CD4-positive, alpha-beta T cell treated with Interleukin-21 for 1 hour (primary cell): ENCODE measurements at places on chromosomes 6 and 20.

DNA sequence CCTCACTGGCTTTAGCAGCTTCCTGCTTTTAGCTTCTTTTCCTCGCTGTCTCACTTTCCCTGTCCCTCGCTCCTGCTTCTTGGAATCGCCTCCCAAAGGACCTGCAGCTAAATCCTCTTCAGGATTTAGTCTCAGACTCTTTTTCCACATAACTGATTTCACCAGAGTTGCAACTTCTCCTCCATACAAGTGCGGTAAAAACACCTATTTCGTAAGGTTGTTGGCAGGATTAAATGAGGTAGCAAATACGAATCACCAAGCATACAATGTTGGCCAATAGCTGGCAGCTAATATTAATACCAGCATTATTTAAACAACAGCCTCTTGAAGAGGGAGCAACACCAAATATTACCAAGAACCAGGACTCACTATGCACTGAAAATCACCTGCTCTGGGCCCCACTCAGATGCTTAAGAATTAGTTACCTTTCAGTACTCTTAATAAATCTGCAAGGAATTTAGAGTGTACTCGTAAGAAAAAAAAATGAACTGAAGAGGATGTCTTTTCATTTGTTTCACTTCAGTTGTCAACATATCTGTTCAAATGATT, 123.0 kb downstream of the DTNBP1 start:
- DNase-seq = no peak

DNA sequence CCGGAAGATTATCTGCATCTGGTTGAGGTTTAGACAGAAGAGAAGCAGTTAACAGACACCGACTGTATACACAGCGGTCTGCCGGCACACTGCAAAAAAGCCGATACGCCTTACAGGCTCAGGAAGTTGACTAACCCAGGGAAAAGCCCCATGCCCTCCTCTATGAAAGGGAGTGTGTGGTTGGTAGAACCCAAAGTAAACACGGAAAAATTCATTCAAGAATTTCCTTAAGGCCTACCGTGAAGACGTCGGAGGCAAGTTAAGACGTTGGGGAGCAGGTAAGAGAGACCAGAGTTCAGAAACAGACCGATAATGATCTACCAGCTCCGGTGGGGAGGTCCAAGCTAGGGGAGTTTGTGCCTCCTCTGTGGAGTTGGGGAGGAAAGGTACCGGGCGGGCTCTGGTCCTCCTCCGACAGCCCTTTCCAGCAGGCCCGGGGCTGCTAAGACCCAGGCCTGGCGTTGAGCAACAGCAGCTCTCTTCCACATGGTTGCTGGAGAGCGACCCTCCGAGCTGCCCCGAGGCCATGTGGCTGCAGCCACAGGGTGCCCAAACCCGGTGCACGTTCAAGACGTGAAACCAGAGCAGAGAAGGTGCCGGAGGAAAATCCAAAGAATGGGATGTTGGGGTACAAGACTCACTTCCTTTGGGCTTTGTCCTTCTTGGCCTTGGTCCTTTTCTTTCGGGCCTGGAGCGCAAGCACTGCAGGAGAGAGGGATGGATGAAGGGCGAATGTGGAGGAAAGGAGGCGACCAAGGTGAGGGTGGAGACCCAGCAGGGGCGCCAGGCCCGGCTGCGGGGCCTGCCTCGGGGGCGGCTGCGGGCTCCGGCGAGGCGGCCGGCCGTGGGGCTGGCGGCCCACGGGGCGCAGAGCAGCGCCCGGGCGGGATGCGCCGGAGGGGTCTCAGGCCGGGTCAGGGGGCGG, 809 bp downstream of the SRPK1 start:
- DNase-seq = peak; percentile 64

DNA sequence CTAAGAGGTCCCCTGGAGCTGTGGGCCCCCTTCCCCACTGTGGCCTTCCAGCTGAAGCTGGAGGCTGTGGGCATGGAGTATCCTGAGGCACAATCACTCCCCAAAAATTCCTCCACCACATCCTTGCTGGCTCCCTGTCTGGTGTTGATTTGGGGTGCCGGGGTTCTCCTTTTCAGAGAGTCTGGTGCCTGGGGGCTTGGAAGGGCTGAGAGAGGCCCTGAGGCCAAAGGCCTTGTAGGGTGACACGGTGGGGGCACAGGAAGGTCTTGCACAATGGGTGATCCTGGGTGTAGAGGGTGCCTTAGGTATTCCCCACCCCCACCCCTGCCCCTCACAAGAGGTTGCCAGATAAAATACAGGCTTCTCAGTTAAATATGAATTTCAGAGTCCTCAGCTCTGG, 33.2 kb upstream of the VEGFA start:
- DNase-seq = no peak

GRCh38 chr6:1188199-1188598, 123.7 kb upstream of the FOXQ1 start:
- DNase-seq = no peak

- DNase-seq = no peak
Measured at GRCh38 chr6:47066418-47066817, 24.3 kb upstream of the ADGRF1 start.

DNA sequence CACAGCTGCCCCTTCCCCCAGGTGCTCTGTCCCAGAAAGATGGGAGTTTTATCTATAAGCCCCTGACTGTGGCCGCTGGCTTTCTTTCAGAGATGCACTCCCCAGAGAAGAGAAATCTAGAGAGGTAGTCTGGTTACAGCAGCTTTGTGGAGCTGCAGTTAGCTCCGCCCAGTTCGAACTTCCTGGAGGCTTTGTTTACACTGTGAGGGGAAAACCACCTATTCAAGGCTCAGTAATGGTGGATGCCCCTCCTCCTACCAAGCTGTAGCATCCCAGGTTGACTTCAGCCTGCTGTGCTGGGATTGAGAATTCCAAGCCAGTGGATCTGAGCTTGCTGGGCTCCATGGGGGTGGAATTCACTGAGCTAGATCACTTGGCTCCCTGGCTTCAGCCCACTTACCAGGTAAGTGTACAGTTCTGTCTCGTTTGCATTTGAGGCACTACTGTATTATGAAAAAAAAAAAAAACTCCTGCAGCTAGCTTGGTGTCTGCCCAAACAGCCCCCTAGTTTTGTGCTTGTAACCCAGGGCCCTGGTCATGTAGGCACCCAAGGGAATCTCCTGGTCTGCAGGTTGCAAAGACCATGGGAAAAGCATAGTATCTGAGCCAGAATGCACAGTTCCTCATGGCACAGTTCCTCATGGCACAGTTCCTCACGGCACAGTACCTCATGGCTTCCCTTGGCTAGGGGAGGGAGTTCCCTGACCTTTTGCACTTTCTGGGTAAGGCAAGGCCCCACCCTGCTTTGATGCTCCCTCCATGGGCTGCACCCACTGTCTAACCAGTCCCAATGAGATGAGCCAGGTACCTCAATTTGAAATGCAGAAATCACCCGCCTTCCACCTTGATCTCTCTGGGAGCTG, 275.0 kb downstream of the CENPW start:
- DNase-seq = no peak
